ENCODE measurements at places on chromosomes 7 and 10.
A peak's percentile ranks its signal among the peaks of the same experiment; 100 is the strongest.

DNA sequence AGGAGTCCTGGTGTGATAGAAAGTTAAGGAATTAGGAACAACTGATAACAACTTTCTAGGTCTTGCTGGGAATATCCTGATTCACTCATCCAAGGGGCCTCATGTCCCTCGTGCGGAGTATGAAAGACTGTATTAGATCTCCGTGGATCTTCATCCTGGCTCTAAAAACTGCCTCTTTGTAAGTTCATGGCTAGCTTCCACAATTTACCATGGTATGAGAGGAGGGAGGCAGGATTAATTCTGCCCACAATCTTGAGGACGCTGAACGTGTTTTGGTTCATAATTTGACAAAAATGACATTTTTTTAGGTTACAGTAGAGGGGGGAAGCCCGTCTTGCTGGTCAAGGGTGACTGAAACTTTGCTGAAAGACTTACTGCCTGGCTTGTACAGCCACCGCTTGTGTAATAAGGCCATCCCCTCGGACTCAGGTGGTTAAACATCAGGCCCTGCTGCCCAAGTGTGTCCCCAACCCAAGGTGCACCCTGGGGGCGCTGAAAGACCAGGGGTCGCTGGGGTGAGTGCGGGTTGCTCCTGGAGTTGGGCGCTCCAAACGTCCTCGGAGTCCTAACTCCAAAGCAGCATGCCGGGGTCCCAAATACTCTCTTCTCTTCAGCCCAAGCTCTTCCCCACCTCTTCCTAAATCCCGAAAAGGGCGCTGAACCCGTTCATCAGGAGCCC, 733 bp downstream of the HIBADH start:
- DNase-seq = no peak

DNA sequence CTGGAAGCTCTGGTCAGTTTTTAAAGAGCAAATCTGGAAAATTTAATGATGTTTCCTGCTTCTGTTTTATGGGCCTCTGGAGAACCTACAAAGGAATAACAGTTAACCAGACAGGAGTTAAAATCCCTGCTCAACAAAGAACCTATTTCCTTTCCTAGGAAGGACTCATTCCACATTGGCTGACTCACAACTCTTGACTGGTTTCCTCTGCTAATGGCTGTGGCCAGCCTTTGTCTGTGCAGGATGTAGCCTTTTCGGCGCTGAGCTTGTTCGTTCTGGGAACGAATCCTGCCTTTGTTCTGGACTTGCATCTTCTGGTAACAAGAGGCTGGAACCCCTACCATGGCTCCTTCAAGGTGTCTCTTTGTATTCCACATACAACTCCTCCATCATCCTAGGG, 112.8 kb upstream of the PDCD4 start:
- DNase-seq = peak; percentile 67

DNA sequence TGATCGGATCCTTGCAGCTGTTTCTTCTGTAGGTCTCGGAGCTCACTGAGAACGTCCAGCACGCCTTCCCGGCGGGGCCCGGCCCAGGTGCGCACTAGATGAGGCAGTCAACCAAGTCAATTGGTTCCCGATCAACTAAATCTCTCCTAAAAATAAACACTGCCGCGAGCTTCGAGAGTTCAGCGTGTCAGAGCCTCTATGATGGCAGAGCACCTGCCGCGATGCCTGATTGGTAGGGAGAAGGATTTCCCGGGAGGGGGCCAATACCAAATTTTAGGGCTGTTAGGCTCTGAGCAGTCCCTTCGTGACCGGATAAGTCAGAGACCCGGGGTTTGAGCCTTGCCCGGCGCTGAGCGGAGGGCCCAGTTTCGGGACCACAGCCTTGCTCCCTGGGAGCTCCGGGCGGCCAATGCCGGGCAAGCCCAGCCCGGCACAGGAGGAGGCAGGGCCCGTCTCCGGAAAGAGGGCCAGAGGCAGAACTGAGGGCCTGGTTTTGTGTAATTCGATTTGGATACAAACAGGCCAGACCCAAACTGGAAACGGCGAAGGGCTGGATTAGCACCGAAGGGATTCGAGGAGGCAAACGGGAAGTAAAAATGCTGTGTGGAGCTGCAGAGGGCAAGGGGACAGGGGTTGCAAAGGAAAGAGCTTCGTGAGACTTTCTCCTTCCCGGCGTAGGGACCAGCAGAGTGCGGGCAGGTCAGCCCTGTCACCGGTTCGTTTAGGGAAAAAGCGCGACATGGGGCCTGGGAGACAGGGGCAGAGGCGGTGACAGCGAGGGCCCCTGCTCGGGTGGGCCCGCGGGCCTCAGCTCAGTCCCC, 569 bp downstream of the SLC26A5 start:
- DNase-seq = no peak

DNA sequence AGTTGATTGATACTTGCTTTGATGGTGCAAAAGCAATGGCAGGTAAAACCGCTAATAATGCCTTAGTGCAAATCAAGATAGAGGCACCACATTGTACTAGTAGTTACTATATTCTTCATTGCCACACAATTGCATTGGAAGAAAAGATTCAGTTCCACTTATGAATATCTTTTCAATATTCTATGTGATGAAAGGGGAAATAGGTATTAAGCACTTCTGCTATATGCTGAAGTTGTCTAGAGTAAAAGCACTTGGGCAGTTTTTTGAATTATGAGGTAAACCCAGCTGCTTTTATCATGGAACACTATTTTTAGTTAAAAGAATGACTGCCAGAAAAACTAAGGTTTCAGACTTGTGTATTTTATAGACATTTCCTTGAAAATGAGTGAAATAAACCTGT, 15.5 kb downstream of the ENTPD7 start:
- DNase-seq = no peak

GRCh38 chr10:67612577-67613537, 83.1 kb downstream of the CTNNA3 start:
- peak; percentile 72 for DNase-seq

DNA sequence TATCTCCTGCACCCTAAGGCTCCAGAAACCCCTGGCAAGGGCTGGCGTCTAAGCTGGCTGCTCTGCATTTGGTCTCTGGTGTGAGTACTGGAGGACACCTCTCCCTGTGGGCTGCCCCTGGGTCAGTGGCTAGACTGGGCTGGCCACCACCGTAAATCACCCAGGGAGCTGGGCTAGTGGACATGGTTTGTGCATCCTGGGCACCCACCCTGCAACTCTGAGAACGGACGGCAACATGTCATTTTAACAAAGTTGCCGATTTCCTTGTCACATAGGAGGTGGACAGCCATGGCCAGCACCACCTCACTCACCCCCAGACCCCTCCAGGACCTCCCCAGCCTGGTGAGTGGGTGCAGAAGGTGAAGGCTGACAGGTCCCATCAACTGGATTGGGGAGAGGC, 26.8 kb upstream of the PCBD1 start:
- DNase-seq = no peak

DNA sequence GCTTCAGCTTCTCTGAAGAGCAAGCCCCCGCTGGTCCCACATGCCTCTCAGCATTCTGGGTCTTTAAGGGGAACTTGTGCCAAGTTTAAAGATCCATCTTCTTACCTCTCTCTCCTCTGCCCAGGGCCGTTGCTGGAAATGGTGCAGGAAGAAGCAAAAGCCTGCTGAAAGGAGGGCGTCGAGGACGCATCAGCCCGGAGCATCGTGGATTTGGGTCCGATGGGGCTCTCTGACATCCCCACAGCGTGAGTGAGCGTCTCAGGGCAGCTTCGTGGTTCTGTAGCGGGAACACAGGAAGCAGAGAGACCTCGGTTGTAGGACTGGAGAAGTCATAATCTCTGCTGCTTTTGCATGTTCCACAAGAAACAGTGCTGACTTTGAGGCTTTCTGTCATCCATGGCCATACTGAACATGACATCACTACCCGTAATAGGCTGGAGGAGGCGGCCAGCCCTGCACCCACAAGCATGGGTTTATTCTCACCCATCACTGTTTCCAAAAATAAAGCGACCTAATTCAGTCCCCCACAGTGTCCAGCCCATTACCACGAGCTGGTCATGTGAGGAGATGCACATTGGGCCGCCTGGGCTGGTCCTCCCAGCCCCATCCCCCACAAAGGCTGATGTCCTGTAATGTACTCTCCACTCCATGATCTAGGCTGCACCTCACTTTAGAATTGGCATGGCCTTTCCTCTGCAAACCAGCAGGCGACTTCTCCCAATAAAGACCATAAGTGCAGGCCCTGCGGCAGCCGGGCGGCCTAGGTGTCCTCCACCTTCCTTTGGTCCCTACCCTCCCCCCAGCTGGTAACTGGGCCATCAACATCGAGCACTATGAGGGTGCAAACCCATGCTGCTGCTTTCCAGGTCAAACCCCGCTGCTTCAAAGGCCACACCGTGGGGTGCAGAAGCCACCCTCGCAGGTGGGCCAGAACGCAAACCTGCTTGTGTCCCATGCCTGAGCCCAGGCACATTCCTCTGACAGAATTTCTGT, 276.9 kb downstream of the TNS3 start:
- no peak for DNase-seq

GRCh38 chr7:7157887-7158271, 24.5 kb upstream of the C1GALT1 start:
- peak; percentile 39 for DNase-seq

DNA sequence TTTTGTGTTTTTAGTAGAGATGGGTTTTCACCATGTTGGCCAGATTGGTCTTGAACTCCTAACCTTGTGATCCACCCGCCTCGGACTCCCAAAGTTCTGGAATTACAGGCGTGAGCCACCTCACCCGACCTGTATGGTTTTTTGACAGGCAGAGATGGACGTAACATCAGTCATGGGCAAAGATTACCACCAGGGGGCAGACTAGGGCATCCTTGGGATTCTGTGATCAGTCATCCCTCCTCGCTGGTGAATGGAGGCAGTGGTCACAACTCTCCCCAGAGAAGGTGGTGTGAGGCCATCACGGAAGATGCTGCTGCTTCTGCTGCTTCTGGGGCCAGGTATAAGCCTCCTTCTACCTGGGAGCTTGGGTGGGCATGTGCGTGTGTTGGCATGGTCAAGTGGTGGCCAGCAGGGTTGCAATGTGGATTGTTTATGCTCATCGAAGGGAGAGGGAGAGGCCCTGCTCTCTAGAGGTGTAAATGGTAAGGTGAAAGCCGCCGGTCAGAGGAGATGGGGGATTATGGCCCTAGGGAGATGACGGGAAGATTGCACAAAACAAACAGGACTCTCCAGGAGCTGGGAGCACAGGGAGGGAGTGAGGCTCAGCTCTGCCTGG, 122.7 kb upstream of the PRSS1 start:
- DNase-seq = peak; percentile 45

GRCh38 chr7:95434557-95435421, at the start of gene PON2:
PON2 (minus strand) TSS chr7:95435028; CDS start chr7:95434951, 77 bp downstream.
- DNase-seq = peak; percentile 75

GRCh38 chr7:122423591-122423990, 119.0 kb upstream of the FEZF1 start:
- no peak for DNase-seq

DNA sequence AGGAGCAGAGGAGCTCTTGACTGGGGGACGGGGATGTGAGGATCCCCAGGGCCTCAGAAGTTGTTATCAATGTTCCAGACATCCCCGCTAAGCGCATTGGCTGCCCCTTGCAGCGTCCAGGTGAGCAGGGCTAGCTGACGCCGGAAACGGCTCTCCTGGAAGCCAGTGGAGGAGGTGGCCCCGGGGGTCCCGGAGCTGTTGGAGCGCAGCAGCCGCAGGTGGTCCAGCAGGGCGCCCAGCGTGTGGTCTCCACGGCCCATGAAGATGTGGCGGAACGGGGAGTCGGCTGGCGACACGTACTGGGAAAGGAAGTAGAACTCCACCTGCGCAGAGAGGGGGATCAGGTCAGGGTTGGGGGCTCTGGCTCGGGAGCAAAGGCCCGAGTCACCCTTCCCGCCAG, 8.5 kb downstream of the MOSPD3 start:
- DNase-seq = no peak

GRCh38 chr7:81833401-81833800, 63.6 kb upstream of the HGF start:
- no peak for DNase-seq

- no peak for DNase-seq
These were observed 43.0 kb upstream of the IMMP2L start for GRCh38 chr7:111605246-111605645.

- DNase-seq = peak; percentile 76
These were observed 412.1 kb upstream of the CELF2 start for GRCh38 chr10:10605551-10606081.

- no peak for DNase-seq
These were observed 3.5 kb downstream of the UNCX start for GRCh38 chr7:1236132-1236661.

- peak; percentile 97 for DNase-seq
These were observed 93.8 kb upstream of the SMNDC1 start for GRCh38 chr10:110398419-110399105.

DNA sequence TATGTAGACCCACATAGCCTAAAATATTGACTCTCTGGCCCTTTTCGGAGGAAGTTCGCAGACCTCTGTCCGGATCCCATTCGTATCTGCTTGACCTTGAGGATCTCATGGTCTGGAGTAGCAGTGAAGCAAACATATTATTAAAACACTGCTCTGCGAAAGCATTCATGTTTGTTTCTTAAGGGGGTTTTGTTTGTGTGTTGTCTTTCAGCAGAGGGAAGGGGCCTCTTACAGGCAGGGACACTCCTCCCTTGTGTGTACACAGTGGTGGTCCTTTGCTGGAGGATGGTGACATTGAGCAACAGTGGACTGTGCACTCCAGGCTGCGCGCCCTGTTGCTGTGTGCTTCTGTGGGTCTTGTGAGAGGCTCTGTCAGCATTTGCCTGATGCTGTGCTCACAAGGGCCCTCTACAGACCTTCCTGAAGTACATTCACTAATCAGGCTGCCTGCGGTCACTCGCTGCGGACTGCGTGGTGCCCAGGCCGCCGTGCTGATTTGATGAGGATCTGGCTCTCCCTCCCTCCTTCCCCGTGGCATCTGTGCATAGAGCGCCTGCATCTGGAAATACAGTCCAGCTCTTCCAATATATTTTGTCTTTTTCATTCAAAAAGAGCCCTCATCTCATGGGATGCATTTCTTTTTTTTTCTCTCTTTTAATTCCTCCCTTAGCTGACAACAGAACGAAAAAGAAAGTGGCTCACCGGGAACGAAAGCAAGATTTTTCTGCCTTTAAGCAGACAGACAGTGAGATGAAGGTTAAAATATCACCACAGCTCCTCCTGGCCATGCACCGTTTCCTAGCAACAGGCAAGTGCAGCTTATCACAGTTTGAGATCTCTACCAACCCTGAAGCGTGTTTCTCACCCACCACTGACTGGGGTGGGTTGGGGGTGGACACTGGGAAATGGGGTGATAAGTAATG, 135.8 kb downstream of the CNNM2 start:
- peak; percentile 88 for DNase-seq

DNA sequence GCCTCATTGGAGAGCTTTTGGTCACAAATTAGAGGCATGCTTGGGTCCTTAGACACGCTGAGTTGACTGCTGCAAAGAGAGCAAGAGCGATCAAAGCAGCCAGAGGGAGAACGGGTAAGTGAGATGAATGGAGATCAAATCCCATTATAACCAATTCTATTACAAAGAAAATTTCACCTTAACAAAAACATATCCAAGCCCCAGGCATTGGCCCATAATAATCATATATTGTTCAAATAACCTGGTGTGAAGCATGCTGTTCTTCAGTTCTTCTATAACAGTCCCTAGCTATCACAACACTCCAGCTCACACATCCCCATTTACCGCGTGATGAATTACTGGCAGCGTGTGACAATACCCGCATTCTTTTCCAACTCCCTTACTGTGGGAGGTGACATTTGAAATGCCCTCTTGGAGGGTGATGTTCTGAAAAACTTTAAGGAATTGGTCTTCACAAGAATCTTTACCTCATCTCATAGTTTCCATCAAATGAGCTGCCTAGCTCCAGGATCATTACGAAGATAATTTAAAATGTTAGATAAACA, 156.1 kb upstream of the PLXNA4 start:
- DNase-seq = no peak
